ENCODE measurements at places on chromosomes 7 and 10. TPM values are rescaled to one million over a fixed set of nuclear protein-coding genes. Genes with fewer than 3 reads are reported as not detected.

VWA2 gene
- total RNA-seq, result not detected

ATP6V0A4 gene
- not detected for total RNA-seq

LIPM gene
- total RNA-seq, result not detected

EEPD1 gene
- total RNA-seq, result 2.7 TPM

EPO gene
- total RNA-seq, result not detected

WDFY4 gene
- not detected for total RNA-seq

MRLN gene
- not detected for total RNA-seq

GRCh38 chr10:43043342-43043772 lies 33.5 kb upstream of the RET start:
- H3K4me3 ChIP-seq, result no peak overlapping the region
- DNase-seq, result no peak
- H3K36me3 ChIP-seq, result no peaks in the 10 kb centered on the region
- no peaks in the 10 kb centered on the region for H3K27me3 ChIP-seq
- peak overlapping the region; percentile 82 for H3K27ac ChIP-seq

- DNase-seq, result no peak
- no peaks in the 10 kb centered on the region for H3K36me3 ChIP-seq
- H3K27me3 ChIP-seq, result no peaks in the 10 kb centered on the region
Observed at GRCh38 chr10:128971374-128972035, 495.5 kb upstream of the MGMT start.

DNA sequence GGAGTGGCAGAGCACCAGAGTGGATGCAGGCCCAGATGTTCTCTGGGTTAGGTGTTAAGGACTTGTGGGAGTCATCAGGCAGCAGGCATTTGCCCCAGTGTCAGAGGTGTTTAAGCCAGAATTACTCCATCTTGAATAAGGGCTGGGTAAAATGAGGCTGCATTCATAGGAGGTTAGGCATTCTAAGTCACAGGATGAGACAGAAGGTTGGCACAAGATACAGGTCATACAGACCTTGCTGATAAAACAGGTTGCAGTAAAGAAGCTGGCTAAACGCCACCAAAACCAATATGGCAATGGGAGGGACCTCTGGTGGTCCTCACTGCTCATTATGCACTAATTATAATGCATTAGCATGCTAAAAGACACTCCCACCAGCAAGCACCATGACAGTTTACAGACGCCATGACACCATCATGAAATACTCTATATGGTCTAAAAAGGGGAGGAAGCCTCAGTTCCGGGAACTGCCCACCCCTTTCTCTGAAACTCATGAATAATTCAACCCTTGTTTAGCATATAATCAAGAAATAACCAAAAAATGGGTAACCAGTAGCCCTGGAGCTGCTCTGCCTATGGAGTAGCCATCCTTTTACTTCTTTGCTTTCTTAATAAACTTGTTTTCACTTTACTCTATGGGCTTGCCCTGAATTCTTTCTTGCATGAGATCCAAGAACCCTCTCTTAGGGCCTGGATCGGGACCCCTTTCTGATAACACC lies 882 bp upstream of the LRRC61 start:
- H3K27me3 ChIP-seq, result no peaks in the 10 kb centered on the region
- peak overlapping the region; percentile 87 for H3K4me3 ChIP-seq
- DNase-seq, result peak; percentile 67
- peaks cover 16% of the 10 kb centered on the region for H3K36me3 ChIP-seq
- H3K4me1 ChIP-seq, result peaks cover 21% of the 10 kb centered on the region

DNA sequence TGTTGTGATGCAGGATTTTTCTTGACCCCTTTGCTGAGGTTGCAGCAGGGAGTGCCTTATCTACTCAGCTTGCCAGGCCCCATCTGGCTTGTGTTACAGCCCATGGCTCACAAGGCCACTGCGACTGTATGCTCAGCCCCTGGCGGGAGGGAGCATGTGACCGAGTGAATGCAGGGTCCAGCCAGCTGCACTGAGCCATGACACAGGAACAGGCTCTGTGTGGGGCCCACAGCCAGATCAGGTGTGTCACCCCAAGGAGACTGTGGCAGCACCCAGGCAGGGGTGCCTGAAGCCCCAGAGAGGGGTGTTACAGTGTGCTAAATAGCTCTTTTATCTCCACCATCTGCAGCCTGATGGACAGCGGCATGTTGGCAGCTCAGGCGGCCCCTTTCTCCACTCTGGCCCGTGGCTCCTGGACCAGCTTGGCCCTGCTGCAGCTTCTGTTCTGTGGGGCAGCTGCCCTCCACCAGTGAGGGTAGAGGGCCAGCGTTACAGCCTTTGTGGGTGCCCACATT lies 2.6 kb upstream of the PCBD1 start:
- H3K4me1 ChIP-seq, result peaks cover 5% of the 10 kb centered on the region
- no peaks in the 10 kb centered on the region for H3K27me3 ChIP-seq
- no peak overlapping the region for H3K27ac ChIP-seq

GRCh38 chr10:32332299-32332750 lies 14.6 kb downstream of the EPC1 start:
- no peak for DNase-seq
- H3K27ac ChIP-seq, result no peak overlapping the region
- peaks cover 19% of the 10 kb centered on the region for H3K36me3 ChIP-seq

- no peaks in the 10 kb centered on the region for H3K4me1 ChIP-seq
- no peaks in the 10 kb centered on the region for H3K36me3 ChIP-seq
- no peak for DNase-seq
- H3K4me3 ChIP-seq, result no peak overlapping the region
Observed at GRCh38 chr7:39360038-39360437, 206.2 kb upstream of the YAE1 start.

- H3K4me3 ChIP-seq, result no peak overlapping the region
- H3K4me1 ChIP-seq, result peaks cover 8% of the 10 kb centered on the region
- H3K36me3 ChIP-seq, result no peaks in the 10 kb centered on the region
- no peaks in the 10 kb centered on the region for H3K27me3 ChIP-seq
- no peak overlapping the region for H3K27ac ChIP-seq
- no peak for DNase-seq
Observed at GRCh38 chr10:48257407-48257961, 17.0 kb downstream of the FRMPD2 start.

- H3K4me3 ChIP-seq, result no peak overlapping the region
- no peaks in the 10 kb centered on the region for H3K27me3 ChIP-seq
- H3K4me1 ChIP-seq, result peaks cover 39% of the 10 kb centered on the region
Observed at GRCh38 chr7:69654849-69655707, 56.8 kb downstream of the AUTS2 start.

DNA sequence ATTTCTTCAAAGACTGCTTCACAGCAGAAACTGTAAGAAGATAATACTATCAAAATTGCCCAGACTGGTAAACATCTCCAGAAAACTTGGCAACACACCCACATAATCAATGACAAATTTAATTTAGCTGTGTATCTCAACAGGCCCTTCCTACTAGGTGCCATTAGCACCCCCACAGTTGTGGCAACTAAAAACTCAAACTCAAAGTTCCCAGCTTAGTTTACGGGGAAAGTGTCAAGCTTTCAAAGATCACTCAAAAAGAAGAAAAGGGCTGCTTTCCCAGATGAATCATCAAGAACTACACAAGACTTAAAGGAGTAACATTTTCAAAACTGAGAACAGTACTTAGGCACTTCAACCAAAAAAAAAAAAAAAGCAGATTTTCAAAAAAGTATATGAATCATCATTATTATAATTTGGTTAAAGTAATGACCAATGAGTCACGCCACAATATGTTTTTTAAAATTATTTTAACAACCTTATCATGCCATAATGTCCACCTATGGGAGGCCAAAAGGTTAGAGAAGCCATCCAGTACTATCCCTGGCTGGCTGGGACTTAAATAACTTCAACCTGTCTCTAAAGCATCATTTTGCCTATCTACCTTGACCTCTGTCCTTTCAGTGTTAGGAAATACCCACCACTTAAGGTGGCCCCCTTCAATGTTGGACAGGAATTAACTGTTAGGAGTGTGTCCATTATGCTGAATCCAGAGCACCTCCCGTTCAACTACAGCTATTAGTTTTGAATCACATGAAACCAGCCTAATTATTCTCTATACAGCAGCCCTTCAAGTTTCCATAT lies 90.8 kb downstream of the ZFAND4 start:
- H3K27ac ChIP-seq, result no peak overlapping the region
- no peak for DNase-seq
- no peak overlapping the region for H3K4me3 ChIP-seq
- H3K27me3 ChIP-seq, result no peaks in the 10 kb centered on the region
- no peaks in the 10 kb centered on the region for H3K4me1 ChIP-seq

DNA sequence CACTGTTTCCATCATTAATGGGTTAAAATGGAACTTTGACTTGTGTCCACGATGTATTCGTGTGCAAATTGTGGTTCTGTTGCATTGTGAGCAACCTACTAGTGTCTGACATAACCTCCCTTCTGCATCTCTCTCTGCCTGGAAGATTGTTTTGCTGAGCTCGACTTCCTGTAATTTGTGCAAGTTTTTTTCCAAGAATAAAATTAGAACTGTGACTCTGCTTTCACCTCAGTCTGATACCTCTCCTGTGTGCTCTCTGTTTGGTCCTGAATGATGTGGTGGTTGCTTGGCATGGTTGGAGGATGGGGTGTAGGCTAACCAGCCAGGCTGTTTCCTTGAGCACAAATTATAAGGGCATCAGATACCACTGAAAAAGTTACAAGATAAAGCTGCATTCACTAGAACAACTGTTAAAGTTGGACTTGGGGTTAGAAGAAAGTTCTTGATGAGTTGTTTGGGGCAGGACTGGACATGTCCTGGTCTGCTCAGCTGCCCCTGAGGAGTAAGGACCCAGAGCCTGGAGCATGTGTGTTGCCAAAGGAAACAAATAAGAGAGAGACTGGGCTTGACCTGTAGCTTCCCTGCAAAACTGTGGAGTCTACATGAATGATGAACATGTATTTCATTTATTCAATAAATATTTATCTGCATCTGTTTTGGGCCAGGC lies 1.9 kb upstream of the VOPP1 start:
- H3K27me3 ChIP-seq, result no peaks in the 10 kb centered on the region
- no peak overlapping the region for H3K27ac ChIP-seq
- peaks cover 6% of the 10 kb centered on the region for H3K4me1 ChIP-seq
- no peaks in the 10 kb centered on the region for H3K36me3 ChIP-seq

GRCh38 chr7:65554-65953 lies 126.8 kb upstream of the FAM20C start:
- H3K27ac ChIP-seq, result no peak overlapping the region
- no peaks in the 10 kb centered on the region for H3K36me3 ChIP-seq
- DNase-seq, result no peak
- H3K27me3 ChIP-seq, result no peaks in the 10 kb centered on the region

- no peaks in the 10 kb centered on the region for H3K27me3 ChIP-seq
- H3K36me3 ChIP-seq, result no peaks in the 10 kb centered on the region
- H3K4me3 ChIP-seq, result no peak overlapping the region
Observed at GRCh38 chr7:33503014-33503413, 373.6 kb downstream of the BBS9 start.

- H3K27me3 ChIP-seq, result no peaks in the 10 kb centered on the region
- no peak overlapping the region for H3K4me3 ChIP-seq
- H3K4me1 ChIP-seq, result no peaks in the 10 kb centered on the region
- H3K36me3 ChIP-seq, result no peaks in the 10 kb centered on the region
- no peak for DNase-seq
Observed at GRCh38 chr10:62183442-62183841, 85.2 kb downstream of the RTKN2 start.

- no peaks in the 10 kb centered on the region for H3K4me1 ChIP-seq
- H3K27me3 ChIP-seq, result no peaks in the 10 kb centered on the region
- no peak overlapping the region for H3K27ac ChIP-seq
- no peak for DNase-seq
- H3K4me3 ChIP-seq, result no peak overlapping the region
Observed at GRCh38 chr7:128284102-128284501, 43.0 kb downstream of the LEP start.

DNA sequence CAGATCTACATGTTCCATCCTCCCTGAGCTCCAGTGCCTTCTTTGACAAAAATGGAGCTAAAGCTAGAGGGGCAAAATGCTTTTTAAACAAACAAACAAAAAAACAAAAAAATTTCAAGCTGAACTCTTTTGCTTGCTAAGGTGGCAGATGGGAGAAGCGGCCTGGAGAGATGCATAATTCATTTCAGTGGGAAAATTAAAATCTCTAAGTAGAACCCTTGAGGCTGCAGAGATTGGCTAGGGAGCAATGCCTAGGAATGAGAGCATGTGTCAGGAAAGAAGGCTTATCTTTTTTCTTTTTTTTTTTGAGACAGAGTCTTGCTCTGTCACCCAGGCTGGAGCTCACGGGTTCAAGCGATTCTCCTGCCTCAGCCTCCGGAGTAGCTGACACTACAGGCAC lies 46.4 kb upstream of the SAMD8 start:
- H3K27me3 ChIP-seq, result no peaks in the 10 kb centered on the region
- no peak for DNase-seq
- H3K27ac ChIP-seq, result no peak overlapping the region
- H3K4me1 ChIP-seq, result no peaks in the 10 kb centered on the region
- no peaks in the 10 kb centered on the region for H3K36me3 ChIP-seq

- no peak for DNase-seq
- H3K36me3 ChIP-seq, result no peaks in the 10 kb centered on the region
- peaks cover 20% of the 10 kb centered on the region for H3K27me3 ChIP-seq
- no peak overlapping the region for H3K27ac ChIP-seq
Observed at GRCh38 chr10:49620841-49621378, 7.1 kb downstream of the CHAT start.

DNA sequence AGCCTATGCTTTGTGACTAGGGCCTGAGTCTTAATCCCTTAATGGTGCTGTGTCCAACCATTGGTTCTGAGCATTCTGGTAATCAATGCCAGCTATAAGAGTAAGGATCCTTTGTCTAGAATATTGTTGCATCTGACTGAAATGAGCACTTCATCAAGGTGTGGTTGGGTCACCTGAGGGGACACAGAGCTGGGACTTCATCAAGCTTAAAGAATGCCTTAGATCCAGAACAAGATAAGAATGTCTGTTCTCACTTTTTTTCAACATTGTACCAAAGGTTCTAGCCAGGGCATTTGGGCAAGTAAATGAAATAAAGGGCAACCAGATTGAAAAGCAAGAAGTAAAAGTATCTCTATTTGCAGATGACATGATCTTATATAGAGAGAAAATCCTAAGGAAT lies 280.4 kb downstream of the MTERF1 start:
- H3K36me3 ChIP-seq, result no peaks in the 10 kb centered on the region
- no peak overlapping the region for H3K4me3 ChIP-seq
- H3K4me1 ChIP-seq, result no peaks in the 10 kb centered on the region
- H3K27ac ChIP-seq, result no peak overlapping the region
- DNase-seq, result no peak

GRCh38 chr7:35725280-35725680 lies 30.3 kb upstream of the HERPUD2 start:
- no peak for DNase-seq
- no peaks in the 10 kb centered on the region for H3K27me3 ChIP-seq
- H3K27ac ChIP-seq, result no peak overlapping the region
- peaks cover 19% of the 10 kb centered on the region for H3K4me1 ChIP-seq

All from A673 (cell line).